ENCODE measurements at places on chromosomes 12 and 14. TPM values are rescaled to one million over a fixed set of nuclear protein-coding genes. Genes with fewer than 3 reads are reported as not detected.

The ADSS1 gene
- polyA plus RNA-seq = 82.3 TPM

The CD4 gene
- 5.6 TPM for polyA plus RNA-seq

DNA sequence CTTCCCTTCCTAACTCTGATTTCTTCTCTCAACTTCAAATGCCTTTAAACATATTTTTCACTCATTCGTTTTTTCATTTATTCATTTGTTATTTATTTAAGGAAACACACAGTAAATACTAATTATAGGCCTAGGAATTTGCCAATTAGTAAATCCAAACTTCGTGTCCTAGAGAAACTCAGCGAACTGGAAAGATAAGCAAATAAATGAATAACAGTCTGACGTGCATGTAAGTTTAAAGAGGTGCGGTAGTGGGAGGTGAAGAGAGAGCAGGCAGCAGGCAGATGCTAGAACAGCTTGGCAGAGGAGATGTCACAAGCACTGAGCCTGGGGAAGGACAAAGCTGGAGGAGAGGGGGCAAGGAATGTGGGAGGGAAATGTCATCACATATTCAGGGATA lies 228.2 kb downstream of the DPY19L2 start:
- no peak for DNase-seq

DNA sequence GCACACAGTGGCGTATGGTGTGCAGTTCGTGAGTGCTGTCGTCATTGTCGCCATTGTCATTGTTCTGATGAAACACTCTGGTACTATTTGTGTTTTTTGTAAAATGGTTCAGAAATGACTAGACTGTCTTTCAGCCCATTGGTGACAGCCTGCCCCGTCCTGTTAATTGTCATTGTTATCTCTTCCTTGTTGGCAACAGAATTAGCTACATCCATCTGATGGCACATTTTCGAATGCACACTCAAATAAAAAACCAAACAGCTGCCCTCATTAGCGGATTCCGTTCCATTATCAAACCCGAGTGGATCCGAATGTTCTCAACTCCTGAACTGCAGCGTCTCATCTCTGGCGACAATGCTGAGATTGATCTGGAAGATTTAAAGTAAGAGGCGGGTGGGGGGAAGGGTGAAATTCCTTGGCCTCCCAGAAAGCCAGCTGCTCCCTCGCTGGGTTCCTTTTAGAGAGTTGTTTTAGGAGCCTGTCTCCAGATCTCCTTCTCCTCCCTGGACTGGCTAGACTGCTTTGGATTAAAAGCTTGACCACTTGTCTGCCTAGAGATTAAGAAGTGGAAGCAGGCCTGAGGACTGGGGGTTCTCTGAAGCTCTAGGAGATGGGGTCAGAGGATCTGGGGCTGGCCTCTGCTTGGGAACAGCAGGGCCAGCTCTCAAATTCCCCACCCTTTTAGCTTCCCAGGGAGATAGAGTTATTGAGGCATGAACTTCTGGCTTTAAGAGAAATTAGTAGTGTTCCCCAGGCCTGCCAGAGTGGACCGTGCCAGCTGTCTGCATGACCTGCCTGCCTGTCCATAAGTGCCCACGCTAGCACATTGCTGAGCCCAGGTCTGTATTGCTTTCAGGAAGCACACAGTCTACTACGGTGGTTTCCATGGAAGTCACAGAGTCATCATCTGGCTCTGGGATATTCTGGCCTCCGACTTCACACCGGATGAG lies 43.3 kb downstream of the MMAB start:
- no peak for DNase-seq

DNA sequence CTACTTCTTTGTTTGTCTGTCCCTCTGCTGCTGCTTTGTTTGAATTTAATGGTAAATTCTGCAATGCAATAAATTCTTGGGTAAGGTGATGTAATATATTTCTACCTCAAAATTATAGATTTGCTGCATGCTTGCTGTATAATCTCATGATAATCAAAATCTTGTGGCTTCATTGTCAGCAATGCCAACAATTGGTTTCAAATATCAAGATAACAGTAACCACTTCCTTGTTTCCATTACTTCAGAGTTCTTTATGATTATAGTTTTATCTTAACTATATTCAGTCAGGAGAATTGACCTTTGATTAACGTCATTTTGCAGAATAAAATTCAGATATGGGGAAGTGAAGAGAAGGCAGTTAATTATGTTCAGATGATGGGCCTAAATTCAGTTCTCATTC lies 30.2 kb upstream of the RNU6-8 start:
- DNase-seq = no peak

- no peak for DNase-seq
Measured at GRCh38 chr14:37813732-37814131, 218.3 kb downstream of the TTC6 start.

Measured in forelimb muscle (tissue), 1 donor.